GM04503 (cell line): ENCODE measurements at places on chromosomes 5 and 9.

DNA sequence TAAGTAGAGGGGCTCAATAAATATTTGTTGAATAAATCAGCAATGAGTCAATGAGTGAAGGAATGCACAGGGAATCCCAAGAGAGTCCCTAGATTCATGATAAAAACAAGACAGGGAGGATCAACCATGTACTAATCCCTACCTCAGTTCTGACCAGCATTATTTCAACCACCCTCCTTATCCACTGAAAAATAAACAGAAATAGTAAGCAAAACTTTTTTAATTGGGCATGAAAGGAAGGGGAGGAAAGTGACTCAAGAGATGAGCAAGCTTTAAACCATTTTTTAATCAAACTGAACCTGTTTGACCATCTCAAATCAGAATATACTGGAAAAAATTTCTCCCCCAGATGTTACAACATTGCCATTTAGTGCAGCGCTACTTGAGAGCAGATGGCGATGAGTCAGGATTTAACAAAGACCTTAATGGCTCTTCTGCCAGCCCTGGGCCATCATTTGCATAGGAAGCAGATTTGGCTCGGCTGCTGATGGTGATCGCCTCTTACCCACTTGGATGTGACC lies 194.8 kb upstream of the SLC30A5 start:
- DNase-seq = peak; percentile 27

DNA sequence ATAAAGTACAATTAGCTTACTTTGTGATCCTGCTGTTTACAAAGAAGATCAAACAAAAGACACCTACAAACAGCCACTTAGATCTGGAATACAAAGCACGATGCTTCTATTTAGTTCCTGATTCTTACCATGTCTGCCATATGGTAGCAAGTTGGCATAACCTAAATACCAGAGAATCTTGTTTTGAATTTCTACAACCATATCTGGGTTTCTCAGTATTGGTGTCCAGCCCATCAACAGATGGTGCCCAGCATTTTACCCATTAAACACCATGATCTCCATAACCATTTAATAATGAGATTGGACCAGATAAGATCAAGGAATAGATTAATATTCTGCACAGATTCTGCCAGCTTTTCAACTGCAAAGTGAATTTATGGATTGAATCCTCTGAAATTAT lies 29.8 kb downstream of the SLC24A2 start:
- no peak for DNase-seq

GRCh38 chr5:56406221-56406620 lies 173.1 kb upstream of the ANKRD55 start:
- DNase-seq = no peak

GRCh38 chr5:76556511-76557221 lies 66.5 kb downstream of the F2RL2 start:
- DNase-seq = no peak

- DNase-seq = no peak
These were observed 12.1 kb downstream of the TMEM245 start for GRCh38 chr9:109107402-109108240.

GRCh38 chr9:136244122-136244968 lies 1.3 kb downstream of the QSOX2 start:
- no peak for DNase-seq
